ENCODE measurements at places on chromosomes 2 and 18.

DNA sequence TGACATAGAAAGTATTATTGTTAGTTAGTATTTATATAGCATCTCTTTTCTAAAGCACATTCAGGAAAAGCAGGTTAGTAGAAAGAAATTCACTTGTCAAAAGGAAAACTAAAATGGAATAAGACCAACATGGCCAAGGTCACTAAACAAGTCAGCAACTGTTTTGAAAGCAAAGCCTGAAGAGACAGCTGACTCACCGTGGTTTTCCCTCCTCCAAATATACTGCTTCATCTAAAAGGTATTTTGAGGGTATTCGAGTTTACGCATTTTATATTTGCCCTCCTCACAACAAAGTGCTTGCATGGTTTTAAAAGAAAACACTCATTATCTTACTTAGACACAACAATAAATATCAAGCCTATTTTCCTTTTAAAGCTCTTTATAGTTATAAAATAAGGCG, 24.0 kb downstream of the ZNF385B start:
- no peak for ATAC-seq

DNA sequence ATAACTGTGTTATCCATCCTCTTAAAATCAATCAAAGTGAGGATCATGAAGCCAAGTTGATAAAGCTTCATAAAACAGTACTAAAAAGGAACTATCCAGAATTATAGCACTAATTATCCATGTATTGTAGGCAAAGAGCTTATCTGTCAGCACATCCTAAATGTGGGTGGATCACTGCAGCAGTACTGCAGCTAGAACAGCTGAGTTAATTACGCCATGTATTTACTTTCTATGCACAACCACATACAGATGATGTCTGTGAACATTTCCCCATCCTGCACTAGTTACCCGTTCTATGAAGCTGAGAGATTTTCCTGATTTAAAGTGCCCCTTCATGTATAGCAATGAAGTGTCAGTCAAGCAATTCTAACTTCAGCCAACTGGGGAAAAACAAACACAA, 96.6 kb downstream of the RAPH1 start:
- ATAC-seq = no peak

DNA sequence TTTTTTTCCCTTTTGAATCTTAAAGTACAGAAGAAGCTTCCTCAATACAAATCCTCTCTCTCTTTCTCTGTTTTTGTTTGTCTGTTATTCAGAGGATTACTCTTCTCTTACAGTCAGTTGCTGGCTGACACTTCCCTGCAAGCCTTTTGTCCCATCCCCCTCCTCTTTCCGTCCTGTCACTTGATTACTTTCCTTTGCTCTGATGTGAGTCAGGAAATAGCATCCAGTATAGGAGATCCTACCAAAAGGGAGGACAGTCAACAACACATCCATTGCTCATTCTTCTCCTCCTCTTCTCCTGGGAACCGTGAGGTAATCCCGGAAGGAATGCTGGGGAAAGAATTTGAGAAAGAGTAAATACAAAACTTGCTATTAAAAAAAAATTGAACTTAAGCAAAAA, 79.3 kb upstream of the SCN7A start:
- ATAC-seq = no peak

- no peak for ATAC-seq
Observed at GRCh38 chr18:80145196-80145804, 36.2 kb downstream of the ADNP2 start.

- no peak for ATAC-seq
Observed at GRCh38 chr2:237157780-237158102, 72.1 kb downstream of the COPS8 start.
